Stimulated activated CD8-positive, alpha-beta memory T cell treated with anti-CD3 and anti-CD28 coated beads, Interleukin-7, amount 100 ng/mL, for 1 hour (primary cell): ENCODE measurements at places on chromosomes 5 and 9.

- no peak for DNase-seq
These were observed 29.7 kb downstream of the SHB start for GRCh38 chr9:38039090-38039906.

- DNase-seq: no peak
These were observed 98.9 kb downstream of the USP20 start for GRCh38 chr9:129934041-129934591.

DNA sequence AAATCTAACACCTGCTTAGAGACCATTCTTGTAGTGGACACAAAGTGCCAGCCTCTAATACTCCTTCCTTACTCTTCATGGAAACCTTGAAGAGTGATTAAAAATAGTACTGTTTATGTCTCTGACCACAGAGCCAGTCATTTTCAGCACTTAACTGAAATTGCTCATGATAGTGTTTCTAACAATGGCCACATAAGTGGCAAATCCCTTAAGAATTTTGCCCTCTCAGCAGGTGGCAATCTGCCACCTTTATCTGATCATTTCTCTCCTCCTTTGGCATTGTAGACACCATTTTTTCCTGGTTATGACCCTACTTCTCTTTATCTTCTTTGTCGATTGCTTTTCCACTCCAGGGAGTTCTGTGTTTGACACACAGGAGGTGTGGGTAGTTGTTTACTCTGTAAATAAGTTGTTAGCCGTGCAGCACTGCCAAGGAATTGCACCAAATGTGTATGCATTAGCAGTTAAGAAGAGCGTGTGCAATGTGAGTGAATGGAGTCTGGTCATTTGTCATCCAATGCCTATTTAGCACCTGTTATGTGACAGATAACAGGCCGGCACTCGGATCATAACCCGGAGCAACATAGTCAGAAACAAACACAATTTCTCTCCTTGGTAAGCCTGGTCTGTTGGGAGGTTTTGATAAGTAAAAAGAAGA, 36.8 kb upstream of the STARD4 start:
- DNase-seq: no peak

DNA sequence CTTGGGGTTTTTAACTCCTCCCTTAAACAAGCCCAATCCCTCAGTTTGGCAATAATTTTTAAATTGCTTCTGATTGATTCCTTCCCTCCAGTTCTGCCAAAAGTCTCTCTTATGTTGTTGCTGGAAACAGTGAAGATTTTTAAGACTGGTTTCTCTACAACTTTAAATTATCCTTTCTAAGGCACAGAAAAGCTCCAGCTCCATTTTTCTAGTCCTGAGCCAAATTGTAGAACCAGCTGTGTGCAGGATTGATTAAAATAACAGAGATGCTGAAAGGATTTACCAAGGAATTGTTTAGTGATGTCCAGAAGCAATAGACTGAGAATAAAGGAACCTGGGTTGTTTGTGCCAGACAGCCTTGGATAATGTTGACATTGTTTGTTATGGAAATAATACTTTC, 111.3 kb downstream of the NUDT12 start:
- DNase-seq: no peak

DNA sequence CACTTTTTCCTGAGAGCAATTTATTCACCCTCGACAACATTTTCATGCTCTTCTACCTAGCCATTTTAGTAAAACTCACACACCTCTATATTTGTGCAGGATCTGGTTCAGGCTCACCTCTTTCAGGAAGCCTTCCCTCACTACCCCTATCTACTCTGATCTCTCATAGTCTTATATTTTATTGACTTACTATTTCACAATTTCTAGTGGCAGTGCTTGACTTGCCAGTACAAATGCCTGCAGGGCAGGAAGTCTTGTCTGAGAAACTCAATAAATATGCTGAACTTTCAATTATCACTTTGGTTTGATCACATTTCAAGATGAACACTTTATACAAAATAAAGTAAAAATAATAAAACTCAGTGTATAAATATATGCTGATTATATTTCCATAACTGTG, 226.8 kb downstream of the CETN3 start:
- no peak for DNase-seq

- DNase-seq: no peak
These were observed 161.3 kb downstream of the LPAR1 start for GRCh38 chr9:110876929-110877328.

DNA sequence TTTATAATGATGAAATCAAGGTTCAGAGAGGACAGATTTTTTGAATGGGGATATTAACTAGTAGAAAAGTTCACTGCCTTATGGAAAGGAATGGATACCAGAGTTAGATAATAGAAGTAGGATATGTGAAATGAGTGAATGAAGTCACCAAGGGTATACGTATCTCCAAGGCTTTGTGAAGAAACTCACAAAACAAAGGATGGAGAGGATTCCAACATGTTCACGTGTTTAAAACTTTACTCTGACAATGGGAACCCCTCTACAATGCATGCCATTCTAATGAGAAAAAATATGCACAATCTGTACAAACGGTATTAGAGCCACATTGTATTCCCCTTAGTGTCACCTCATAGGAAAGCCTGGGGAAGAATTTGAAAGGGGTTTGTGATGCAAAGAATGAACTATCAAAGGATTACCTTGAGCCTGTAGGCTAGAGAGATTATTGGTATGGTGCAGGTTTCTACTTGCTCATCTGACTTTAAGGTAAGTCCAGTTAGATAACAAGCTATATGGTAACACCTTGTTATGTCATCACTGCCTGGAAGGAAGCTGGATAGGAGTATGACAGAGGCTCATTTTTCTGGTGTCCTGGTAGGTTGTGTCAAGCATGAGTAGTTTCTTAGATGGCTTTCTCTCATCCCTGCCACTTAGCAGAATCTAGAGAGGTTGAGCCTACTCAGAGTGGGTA, 250.3 kb upstream of the SEMA6A start:
- no peak for DNase-seq

DNA sequence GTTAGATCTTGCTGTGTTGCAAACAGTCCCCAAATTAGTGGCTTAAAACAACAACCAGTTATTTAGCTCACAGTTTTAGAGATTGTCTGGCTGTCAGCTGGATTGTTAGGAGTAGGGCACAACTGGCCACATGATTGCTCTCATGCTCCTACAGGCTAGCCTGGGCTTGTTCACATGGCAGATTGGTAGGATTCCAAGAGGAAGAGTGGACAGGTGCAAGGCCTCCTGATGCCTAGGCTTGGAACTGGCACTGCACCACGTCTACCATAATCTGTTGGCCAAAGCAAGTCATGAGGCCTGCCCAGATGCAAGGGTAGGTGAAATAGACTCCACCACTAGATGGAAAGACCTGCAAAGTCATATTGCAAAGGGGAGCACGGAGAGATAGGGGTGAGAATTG, 76.4 kb downstream of the ACER2 start:
- no peak for DNase-seq

GRCh38 chr5:5483350-5483749, 60.9 kb downstream of the ICE1 start:
- no peak for DNase-seq

DNA sequence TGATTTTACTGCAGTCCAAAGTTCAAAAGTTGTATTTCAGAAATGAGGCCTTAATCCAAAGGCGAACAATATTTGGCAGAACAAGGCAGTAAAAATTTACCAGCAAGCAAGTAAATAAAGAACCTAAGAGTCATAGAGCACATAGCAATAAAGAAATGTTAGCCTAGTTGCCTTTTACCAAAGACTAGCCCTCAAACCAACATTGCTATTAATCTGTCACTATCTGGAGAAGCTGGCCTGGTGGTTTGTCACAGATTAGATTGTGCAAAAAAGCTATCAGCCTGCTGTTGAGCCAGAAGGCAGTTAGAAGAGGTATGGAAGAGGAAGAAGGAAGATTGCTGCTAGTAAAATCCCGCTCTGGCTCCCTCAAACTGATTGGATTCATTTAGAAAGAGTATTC, 304.7 kb upstream of the KLF4 start:
- DNase-seq: no peak

GRCh38 chr9:126055381-126055985, 271.1 kb upstream of the MVB12B start:
- no peak for DNase-seq

GRCh38 chr5:169213479-169213878, 87.5 kb downstream of the SLIT3 start:
- DNase-seq: no peak

GRCh38 chr5:10632110-10632761, 68.4 kb downstream of the ANKRD33B start:
- DNase-seq: no peak

DNA sequence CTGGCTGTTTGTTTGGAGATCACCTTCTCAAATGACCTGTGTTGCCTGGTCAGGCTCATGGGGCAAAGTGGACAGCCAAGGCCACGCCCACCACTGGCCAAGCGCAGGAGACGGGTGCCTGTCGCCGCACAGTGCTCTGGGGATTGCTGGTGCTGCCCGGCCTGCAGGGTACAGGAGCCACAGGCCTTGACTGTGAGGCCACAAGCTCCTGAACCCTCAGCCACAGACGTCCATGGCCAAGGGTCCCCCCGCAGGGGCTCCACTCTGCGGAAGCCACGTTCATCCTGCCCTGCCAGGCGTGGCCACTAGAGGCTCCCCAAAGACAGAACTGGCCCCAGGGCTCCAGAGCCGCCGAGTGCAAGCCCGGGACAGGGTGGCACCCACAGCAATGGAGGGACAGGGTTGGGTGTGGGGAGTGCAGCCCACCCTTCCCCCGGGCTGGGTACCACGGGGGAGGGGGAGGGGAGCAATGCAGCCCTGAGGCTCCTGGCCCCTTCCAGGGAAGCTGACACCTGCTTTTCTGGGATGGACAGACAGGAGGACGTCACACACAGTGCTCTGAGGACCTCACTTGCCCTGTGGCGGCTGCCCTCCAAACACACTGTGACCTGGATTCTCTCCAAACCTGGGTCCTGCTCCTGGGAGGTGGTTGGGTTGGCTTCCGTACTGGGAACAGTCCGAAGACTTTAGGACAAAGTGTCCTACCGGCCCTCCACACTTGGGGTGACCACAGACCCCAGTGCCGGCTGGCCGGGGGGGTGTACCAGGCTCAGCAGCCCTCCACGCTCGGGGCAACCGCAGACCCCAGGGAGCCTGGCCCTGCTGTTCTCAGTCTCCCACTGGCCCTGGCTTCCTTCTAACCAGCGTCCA, 21.5 kb downstream of the TPPP start:
- DNase-seq: peak; percentile 41

- DNase-seq: no peak
These were observed 612.1 kb downstream of the PTPRD start for GRCh38 chr9:10000669-10001068.

DNA sequence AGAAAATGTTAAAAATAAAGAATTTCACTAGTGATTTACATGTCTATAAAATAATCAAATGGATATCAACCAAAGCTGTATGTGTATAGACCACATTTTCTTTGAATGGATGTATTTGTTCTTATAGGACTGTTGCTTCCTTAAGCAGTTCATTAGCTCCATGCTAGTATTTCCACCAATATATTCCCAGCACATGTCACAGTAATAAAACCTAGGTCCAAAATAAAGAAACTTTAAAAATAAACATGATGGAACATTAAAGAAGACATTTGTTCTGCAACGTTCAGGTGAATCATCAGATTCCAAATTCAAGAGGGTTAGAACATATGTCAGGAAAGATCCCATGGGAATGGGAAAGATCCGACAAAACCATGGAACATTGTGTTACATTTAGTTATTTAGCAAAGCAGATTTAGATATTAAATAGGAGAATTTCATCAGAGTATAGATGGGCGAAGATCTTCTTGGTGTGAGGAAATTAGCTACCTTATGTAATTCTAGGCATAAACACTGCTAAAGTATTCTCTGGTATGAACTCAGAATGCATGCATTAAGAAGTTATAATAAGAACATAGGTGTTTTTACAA, 490.7 kb downstream of the CDH18 start:
- DNase-seq: no peak

DNA sequence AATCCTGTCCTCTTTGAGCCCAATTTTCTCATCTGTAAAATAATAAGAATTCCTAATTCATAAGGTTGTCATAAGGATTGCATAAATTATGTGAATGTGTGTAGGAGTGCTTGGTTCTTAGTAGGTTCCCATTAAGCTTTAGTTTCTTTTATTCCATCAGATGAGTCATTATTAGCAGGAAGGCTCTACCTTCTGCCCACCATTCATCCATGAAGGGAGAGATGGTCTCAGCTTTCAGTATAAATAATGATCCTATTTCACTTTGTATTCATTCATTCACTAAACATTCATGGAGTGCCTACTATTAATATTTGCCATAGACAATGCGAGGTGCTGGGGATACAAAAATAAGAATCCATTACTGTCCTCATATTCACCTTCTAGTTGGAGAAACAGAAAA, 3.0 kb downstream of the CMYA5 start:
- no peak for DNase-seq

- no peak for DNase-seq
These were observed 42.0 kb downstream of the VLDLR start for GRCh38 chr9:2663461-2664173.

- DNase-seq: no peak
These were observed 179.5 kb downstream of the YTHDC2 start for GRCh38 chr5:113692891-113693457.

GRCh38 chr5:79416499-79416898, 97.4 kb downstream of the HOMER1 start:
- no peak for DNase-seq

- no peak for DNase-seq
These were observed 234.1 kb downstream of the ADGRV1 start for GRCh38 chr5:90792725-90793124.

GRCh38 chr5:108818613-108819272, 71.0 kb downstream of the FER start:
- no peak for DNase-seq

DNA sequence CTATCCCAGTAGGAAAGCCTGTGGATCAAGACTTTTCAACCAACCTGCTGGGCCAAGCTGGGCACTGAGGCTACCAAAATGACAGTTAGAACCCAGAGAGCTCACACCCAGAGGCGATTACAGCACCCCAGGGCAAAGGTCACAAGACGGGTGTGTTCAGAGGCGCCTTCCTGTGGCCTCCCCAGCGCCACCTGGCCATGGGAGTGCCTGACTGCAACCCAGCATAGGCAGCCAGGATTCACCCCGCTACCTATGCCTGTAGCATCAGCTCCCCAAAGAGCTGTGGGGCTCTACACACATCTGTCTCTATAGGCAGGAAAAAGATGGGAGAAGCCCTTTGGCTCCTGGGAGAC, 33.5 kb downstream of the PDGFRB start:
- no peak for DNase-seq

DNA sequence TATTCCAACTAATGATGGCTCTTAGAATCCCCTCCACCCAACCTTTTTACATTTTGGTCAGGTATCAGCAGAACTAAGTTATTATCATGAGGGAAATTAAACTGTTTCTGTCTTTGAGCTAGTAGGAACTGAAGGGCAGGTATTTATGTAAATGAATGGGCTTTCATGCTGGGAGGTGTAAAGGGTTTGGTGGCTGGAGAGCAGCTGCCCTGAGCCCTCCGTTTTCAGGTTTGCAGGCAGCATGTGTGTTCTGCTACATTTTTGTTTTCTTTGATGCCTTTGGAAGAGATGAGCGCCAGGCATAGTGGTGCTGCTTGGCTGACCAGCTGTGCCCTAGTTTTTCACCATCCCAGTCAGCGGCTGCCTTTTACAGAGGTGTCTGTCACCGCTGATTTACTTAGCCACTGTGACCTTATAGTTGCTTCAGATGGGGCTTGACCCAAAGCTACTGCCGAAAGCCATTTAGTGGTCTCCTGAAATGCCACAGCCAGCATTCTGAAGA, 231.9 kb downstream of the MAST4 start:
- DNase-seq: no peak
